ENCODE measurements at places on chromosomes 11 and 22.

DNA sequence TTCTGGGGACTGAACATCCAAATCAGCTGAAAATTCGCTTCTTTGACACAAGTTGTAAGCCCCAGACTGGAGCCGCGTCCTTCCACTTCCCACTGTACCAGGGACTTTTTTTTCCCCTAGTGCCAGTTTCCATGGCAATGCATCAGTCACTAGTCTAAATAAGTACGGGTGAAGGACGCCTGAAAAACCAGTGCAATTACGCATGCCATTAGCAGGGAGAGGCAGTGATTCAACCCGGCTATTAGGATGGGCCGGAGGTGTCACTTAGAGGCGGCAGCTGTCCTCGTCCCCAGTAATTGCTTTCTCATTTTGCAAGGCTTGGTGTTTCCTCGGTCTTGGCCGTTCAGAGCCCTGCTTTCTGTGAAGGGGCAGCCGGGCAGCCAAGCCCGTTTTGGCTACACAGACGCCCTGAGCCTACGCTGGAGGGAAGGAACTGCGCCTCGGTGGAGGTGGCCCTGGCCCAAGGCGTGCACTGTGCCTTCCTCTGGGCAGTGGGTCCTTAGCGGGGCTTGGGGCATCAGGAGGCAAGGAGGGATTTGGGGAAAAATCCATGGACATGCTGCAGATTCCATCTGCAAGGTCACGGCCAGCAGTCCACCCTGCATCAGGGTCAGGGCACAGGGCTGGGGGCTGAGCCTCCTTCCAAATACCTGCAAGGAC, 319.7 kb downstream of the CTTN start:
- no peak for DNase-seq

GRCh38 chr11:132943706-132944568, 588.4 kb downstream of the OPCML start:
- DNase-seq, result no peak

DNA sequence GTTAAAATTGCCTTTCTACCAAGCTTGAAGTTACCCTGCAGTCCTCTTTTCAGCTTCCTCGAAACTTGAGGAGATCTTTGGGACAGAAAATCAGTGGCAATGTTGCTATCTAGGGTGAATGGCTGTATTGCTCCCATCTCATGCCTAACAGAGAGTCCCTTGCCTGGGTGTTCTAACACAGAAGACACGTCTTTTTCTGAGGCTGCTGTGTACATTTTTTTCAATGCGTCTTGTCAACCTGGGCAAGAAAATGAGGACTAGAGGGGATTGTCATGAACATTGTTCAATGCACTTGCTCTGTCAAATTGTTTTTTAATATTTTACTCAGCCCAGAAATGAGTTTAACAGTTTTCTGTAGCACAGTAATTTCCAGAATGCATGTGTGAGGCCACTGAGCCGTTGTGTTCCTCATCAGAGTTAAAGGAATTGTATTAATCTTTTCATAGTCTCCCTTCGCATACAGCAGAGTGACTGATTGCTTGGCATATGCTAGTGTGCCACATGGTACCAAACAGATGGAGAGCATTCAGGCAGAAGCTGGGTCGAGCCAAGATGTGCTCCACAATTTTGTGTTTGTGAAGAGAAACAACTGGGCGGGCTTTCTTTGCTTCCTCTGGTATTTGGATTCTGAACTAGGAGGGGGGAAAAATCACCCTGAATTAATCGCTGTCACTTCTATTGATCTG, 86.0 kb downstream of the CASP12 start:
- no peak for DNase-seq

GRCh38 chr22:20022978-20023613, 2.2 kb downstream of the TANGO2 start:
- no peak for DNase-seq

- no peak for DNase-seq
These were observed 72.2 kb downstream of the CDKN1C start for GRCh38 chr11:2813141-2813908.

Data from BE2C (cell line).